ENCODE measurements at places on chromosomes 5 and 9. TPM values are rescaled to one million over a fixed set of nuclear protein-coding genes. Genes with fewer than 3 reads are reported as not detected.

GRCh38 chr9:81076131-81076530 lies 613.2 kb downstream of the TLE1 start:
- no peaks in the 10 kb centered on the region for H3K36me3 ChIP-seq
- no peaks in the 10 kb centered on the region for H3K27me3 ChIP-seq
- no peak overlapping the region for H3K27ac ChIP-seq

The DRD1 gene
- not detected for total RNA-seq

DNA sequence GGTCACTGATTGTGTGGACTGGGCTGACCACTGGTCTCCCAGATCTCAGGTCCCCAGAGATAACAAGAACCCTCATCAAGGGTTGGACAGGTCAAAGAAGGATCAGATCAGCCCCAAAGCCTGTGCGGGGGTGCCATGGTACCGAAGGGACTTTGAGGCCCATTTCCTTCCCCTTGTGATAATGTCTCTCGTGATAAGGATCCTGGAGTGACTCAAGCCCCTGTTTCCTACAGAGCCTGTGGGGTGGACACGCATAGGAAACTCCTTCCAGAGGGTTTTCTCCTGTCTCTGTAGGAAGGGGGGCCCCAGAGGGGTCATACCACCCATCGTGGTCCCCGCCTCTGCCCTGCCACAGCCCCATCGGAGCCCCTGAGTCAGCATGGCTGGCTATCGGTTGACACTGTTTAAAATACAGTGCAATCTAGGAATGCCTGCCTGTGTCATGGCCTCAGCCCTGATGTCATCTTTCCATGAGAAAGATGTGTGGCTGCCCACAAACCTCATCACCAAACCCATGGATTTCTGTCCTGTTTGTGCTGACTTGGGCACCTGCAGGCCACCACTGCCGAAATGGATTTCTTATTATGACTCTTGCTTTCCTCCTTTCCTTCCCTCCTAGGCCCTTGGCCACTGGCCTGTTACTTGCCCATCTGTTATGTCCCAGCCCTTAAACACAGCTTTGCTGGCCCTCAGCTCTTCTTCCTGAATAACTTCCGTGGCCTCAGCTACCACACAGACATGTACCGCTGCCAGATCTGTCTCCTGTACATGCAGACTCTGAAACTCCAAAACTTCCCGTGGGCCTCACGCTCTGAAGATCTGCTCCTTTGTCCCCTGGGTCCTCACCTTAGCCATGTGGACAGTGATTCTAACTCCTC lies 2.9 kb upstream of the CSF2 start:
- H3K27ac ChIP-seq = no peak overlapping the region
- no peak for DNase-seq
- H3K36me3 ChIP-seq = no peaks in the 10 kb centered on the region
- no peaks in the 10 kb centered on the region for H3K27me3 ChIP-seq
- H3K4me1 ChIP-seq = no peaks in the 10 kb centered on the region
- H3K4me3 ChIP-seq = no peak overlapping the region

GRCh38 chr9:86765746-86766430 lies 181.4 kb downstream of the GAS1 start:
- no peak overlapping the region for H3K4me3 ChIP-seq
- no peak overlapping the region for H3K27ac ChIP-seq
- no peaks in the 10 kb centered on the region for H3K36me3 ChIP-seq
- H3K4me1 ChIP-seq = no peaks in the 10 kb centered on the region
- no peak for DNase-seq
- H3K27me3 ChIP-seq = no peaks in the 10 kb centered on the region

- H3K4me3 ChIP-seq = no peak overlapping the region
- H3K4me1 ChIP-seq = peaks cover 28% of the 10 kb centered on the region
- no peaks in the 10 kb centered on the region for H3K27me3 ChIP-seq
- no peak for DNase-seq
- H3K36me3 ChIP-seq = no peaks in the 10 kb centered on the region
Measured at GRCh38 chr9:70080481-70081119, 37.0 kb downstream of the MAMDC2 start.

DNA sequence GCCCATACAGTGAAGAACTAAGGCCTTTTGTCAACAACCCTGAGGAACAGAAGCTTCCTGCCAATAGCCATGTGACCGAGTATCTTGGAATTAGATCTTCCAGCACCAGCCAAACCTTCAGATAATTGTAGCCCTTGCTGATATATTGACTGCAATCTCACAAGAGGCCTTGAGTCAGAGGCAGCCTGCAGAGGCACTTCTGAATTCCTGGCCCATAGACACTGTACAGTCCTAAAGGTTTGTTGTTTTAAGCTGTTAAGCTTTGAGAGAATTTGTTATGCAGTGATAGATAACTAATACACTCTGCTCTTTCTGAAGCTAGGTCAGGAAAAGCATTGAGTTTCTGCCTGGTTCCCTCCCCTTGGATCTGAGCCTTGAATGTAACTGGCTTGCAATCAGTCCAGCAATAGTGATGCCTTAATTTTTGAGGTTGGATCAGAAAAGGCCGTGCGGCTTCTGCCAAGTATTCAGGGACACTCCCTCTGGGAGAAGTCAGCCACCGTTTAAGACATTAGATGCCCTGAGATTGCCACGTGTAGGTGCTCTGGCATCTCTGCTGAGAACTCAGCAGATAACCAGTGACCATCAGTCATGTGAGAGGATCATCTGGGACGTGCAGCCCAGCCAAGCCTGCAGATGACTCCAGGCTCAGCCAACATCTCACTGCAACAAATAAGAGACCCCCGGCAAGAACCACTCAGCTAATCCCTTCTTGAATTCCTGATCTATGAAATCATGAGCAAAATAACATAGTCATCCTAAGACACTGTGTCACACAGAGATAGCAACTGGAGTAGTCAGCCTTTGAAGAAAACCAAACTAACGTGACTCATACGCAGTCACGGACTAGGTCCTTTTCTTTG lies 126.8 kb upstream of the STC2 start:
- H3K27ac ChIP-seq = peak overlapping the region; percentile 41
- DNase-seq = peak; percentile 12
- no peaks in the 10 kb centered on the region for H3K4me1 ChIP-seq
- no peaks in the 10 kb centered on the region for H3K36me3 ChIP-seq
- no peak overlapping the region for H3K4me3 ChIP-seq
- H3K27me3 ChIP-seq = no peaks in the 10 kb centered on the region

DNA sequence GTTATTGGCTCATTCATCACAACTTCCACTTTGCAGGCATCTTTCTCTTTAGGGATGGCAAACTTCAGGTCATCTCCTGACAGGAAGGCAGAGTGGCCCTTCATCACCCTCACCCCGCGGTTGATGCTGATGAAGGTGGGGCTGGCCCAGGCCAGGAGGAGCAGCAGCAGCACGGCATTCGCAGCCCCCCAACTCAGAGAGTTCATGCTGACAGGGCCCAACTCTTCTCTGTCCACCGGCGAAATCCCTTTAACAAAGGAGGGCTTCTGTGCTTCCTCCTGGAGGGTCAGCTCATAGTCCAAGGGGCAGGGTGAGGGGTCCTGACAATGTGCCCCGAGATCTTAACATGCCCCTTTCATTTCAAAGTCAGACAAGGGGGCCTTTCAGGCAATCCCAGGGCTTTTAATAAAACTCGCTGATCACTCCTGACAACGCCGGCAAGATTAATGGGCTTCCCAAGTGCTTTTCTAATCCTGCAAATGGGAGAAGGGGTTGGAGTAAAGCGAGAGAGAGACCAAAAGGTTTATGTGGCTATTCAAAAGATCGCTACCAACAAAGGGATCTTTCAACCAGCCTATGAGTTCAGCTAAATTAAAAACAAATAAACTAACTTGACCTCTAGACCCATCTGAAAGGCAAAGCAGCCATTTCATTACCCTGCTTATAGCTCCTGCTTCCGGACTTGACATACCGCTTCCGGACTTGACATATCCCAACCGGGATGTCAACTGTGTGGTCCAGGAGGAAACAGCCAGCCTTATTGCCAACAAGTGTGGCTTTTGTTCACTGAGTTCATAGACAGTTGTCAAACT lies 41.2 kb downstream of the FREM1 start:
- H3K36me3 ChIP-seq = no peaks in the 10 kb centered on the region
- no peak for DNase-seq
- H3K27me3 ChIP-seq = no peaks in the 10 kb centered on the region
- no peaks in the 10 kb centered on the region for H3K4me1 ChIP-seq

The SUSD3 gene
- total RNA-seq = 2.7 TPM

The NFIB gene
- total RNA-seq = 98.5 TPM

The SPATA24 gene
- not detected for total RNA-seq

DNA sequence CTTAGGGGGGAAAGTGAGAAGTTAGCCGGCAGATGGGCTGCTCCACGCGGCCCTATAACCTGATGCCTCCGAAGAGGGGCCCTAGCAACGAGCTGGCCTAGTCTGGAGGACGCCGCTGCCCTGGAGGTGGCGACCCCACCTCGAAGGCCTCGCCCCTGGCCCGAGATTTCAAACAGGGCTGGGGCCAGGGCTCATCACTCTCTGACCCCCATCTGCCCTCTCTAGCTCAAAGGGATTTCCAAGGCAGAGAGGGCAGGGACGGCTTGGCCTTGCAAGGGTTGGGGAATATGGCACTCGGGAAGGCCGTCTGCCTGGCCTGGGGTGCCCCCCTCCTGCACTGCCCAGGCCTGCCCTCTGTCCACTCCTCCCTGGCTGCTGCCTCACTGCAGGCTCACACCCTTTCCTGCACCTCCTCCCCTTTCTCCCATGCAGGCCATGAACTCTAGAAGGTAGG lies 25.5 kb upstream of the TIFAB start:
- H3K4me3 ChIP-seq = no peak overlapping the region
- DNase-seq = no peak
- no peaks in the 10 kb centered on the region for H3K36me3 ChIP-seq
- H3K4me1 ChIP-seq = no peaks in the 10 kb centered on the region
- H3K27me3 ChIP-seq = peaks cover 35% of the 10 kb centered on the region

- H3K27me3 ChIP-seq = no peaks in the 10 kb centered on the region
- no peak overlapping the region for H3K27ac ChIP-seq
- no peak for DNase-seq
- H3K36me3 ChIP-seq = no peaks in the 10 kb centered on the region
- H3K4me3 ChIP-seq = no peak overlapping the region
Measured at GRCh38 chr9:68742333-68742730, 37.3 kb downstream of the PIP5K1B start.

- H3K4me3 ChIP-seq = peak overlapping the region; percentile 87
- peak overlapping the region; percentile 42 for H3K27ac ChIP-seq
- H3K36me3 ChIP-seq = no peaks in the 10 kb centered on the region
- H3K4me1 ChIP-seq = peaks cover 12% of the 10 kb centered on the region
- DNase-seq = no peak
- H3K27me3 ChIP-seq = no peaks in the 10 kb centered on the region
Measured at GRCh38 chr9:124415852-124416484, 726 bp upstream of the PSMB7 start.

DNA sequence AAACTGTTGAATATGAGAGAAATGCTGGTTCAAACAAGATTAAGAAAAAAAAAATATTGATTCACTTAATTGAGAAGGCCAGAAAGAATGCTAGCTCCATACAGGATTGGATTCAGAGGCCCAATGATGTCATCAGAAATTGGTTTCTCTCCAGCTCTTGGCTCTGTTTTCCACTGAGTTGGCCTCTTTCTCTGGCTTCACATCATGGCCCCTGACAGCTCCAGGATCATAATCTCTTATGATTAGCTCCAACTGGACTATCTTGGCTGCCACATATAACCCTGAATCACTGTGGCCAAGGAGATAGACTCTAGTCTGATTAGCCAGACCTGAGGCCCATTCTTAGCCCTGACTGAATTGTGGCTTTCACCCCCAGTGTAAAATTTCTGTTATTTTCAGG lies 244.7 kb upstream of the GRAMD2B start:
- H3K27ac ChIP-seq = no peak overlapping the region
- no peaks in the 10 kb centered on the region for H3K36me3 ChIP-seq
- no peak for DNase-seq
- H3K27me3 ChIP-seq = no peaks in the 10 kb centered on the region
- no peaks in the 10 kb centered on the region for H3K4me1 ChIP-seq

GRCh38 chr9:37364751-37365360 lies 57.6 kb upstream of the GRHPR start:
- no peaks in the 10 kb centered on the region for H3K27me3 ChIP-seq
- H3K36me3 ChIP-seq = no peaks in the 10 kb centered on the region
- no peak overlapping the region for H3K27ac ChIP-seq
- DNase-seq = peak; percentile 18
- H3K4me1 ChIP-seq = no peaks in the 10 kb centered on the region

GRCh38 chr5:156329171-156329611 lies 2.2 kb downstream of the SGCD start:
- no peaks in the 10 kb centered on the region for H3K4me1 ChIP-seq
- H3K4me3 ChIP-seq = no peak overlapping the region
- H3K27me3 ChIP-seq = no peaks in the 10 kb centered on the region
- DNase-seq = no peak

- peaks cover 27% of the 10 kb centered on the region for H3K4me1 ChIP-seq
- no peaks in the 10 kb centered on the region for H3K36me3 ChIP-seq
- DNase-seq = peak; percentile 7
- H3K27me3 ChIP-seq = no peaks in the 10 kb centered on the region
- H3K27ac ChIP-seq = no peak overlapping the region
Measured at GRCh38 chr9:128118971-128119665, 8.4 kb downstream of the PTGES2 start.
